ENCODE measurements at places on chromosomes 4 and X. TPM values are rescaled to one million over a fixed set of nuclear protein-coding genes. Genes with fewer than 3 reads are reported as not detected.

Gene TNMD
- not detected for total RNA-seq

GRCh38 chr4:7073526-7074390 is 5.9 kb upstream of the GRPEL1 start:
- no peak for DNase-seq

Gene MAPK10
- 2.6 TPM for total RNA-seq

Gene F11
- not detected for total RNA-seq

Gene MAGEA9B
- total RNA-seq, result not detected

GRCh38 chrX:130623518-130623917 is 221.7 kb downstream of the RBMX2 start:
- DNase-seq, result no peak

- no peak for DNase-seq
Measured at GRCh38 chr4:147793569-147794313, 61.9 kb downstream of the ARHGAP10 start.

Gene OPN1MW
- not detected for total RNA-seq

Gene ENPEP
- 3.5 TPM for total RNA-seq

All from right atrium auricular region (tissue), 2 donors.